ENCODE measurements at places on chromosomes 7 and 10.

DNA sequence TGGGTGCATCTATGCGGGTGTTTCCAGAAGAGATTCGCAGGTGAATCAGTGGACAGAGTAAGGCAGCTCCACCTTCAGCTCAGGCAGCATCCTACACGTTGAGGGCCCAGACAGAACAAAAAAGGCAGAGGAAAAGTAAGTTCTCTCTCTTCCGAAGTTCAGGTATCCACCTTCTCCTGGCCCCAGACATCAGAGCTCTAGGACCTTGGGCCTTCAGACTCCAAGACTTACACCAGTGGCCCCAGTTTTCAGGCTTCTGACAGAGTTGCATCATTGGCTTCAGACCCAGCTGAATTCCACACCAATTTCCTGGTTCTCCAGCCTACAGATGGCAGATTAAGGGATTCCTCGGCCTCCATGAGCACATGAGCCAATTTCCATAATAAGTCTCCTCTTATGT, 102.2 kb upstream of the GPR26 start:
- DNase-seq: no peak

DNA sequence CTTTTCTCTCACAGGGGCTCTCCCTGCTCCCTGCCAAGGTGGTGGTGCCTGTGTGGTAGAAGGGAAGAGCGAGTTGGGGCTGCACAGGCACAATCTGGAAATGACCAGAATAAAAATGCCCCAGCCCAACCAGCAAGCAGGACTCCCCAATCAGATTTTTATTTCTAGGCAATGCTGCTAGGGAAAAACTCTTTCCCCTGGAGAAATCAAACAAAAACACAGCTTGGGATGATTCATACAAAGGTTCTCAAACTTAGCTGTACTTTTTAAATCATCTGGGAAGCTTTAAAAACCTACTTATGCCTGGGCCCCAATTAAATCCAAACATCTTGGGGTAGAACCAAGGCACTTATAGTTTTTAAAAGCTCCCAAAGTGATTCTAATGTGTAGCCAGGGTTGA, 243.2 kb downstream of the HTR7 start:
- DNase-seq: no peak

DNA sequence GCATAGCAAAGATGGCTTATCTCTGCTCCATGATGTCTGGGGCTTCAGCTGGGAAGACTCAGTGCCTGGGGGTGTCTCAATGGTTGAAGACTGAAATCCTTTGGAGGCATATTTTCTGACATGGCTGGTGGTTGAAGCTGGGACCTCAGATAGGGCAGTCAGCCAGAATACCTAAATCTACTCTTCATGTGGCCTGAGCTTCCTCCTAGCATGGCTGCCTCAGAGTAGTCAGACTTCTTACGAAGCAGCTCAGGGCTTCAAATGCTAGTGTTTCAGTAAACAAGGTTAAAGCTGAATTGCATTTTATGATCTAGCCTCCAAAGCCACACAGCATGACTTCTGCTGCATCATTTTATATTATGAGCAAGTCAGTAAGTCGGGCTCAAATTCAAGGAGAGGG, 2.6 kb upstream of the BRAF start:
- no peak for DNase-seq

DNA sequence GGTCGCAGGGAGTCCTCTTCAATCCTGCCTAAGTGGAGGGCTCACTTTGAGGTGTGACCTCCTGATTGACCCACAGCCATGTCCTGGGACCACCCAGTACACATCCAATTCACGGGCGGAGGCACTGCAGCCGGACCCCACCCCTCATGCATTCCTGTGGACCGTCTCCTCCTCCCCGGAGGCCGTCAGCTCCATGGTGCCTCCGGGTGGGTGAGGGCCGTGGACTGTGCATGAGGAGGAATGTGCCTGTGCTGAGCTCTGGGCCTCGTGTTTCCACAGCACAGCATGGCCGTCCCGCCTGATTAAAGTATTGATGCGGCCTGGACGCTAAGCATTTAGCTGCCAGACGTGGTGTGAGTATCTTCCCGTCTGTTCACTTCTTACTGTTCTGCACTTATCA, 52.8 kb downstream of the CFAP46 start:
- DNase-seq: no peak

GRCh38 chr10:61640856-61641255, 21.9 kb upstream of the CABCOCO1 start:
- DNase-seq: no peak

- DNase-seq: no peak
Observed at GRCh38 chr7:20696803-20697333, 81.4 kb downstream of the ABCB5 start.

DNA sequence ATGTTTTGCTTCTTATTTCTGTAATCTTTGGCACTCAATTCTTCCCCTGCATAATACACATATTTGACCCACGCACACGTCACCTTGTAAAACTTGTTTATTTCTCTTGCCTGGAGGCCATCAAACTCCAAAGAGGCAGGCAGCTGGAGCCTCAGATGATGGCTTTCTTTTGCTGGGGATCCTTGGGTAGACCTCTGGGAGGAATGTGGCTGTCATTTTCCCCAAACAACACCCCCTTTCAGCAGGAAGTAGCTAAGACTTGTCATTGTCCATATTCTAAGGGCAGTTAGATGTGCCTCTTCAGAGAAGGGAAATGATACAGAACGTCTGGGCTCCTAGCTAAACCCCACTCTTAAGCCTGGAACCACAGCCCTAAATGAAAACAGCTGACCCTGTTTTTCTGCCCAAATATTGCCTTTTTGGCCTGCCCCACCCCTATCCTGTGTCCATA, 111.3 kb downstream of the ITGB8 start:
- no peak for DNase-seq

GRCh38 chr10:45063591-45064231, 63.0 kb downstream of the ZNF22 start:
- no peak for DNase-seq

- no peak for DNase-seq
Observed at GRCh38 chr7:107945332-107945731, 54.3 kb downstream of the DLD start.

GRCh38 chr10:52756966-52757365, 15.6 kb downstream of the MBL2 start:
- DNase-seq: no peak

GRCh38 chr10:62268027-62268398, 631 bp downstream of the RTKN2 start:
- no peak for DNase-seq

All from NCI-H446 treated with DMSO at 0.1 percent for 48 hours (cell line).